HCT116 (cell line): ENCODE measurements at places on chromosomes 1 and 21.

GRCh38 chr21:29914326-29914725 is 25.5 kb downstream of the GRIK1 start:
- DNase-seq, result no peak

- DNase-seq, result no peak
Measured at GRCh38 chr1:182608236-182608635, 4.0 kb upstream of the RGS16 start.

DNA sequence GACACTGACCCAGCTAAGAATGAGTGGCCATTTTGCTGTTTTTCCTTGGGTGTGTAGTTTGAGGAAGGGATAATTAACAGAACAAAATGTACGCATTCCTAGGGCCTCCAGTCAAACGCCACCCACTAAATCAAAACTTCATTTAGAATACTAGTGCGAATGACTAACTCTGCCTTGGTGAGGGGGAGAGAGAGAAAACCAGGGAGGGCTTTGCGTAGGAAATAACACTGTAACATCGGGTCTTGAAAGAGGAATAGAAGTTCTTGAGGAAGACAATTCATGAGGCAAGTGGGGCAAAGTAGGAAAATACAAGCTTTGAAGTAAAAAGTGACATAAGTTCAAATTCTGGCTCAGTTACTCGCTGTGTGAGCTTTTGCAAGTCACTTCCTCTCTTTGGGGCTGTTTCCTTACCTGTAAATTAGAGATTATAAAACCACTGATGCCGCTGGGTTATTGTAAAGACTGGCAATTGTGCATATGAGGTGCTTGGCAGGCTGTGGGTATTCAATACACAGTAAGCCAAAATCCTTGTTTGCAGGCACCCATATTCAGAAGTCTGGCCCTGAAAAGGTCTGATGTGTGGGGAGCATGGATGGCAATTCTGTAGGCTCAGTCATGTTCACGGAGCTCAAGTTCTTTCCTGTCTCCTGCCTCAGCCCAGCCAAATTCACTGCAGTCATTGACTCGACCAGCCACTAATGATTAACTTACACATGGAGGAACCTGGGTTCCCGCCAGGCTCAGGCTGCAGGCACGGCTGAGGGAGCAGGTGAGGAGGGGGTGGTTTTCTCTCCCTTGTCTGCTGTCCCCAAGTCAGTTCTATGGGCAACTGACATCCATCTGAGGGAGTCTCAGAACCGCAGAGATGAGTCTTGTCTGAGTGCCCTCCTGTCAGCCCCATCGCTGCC is 140.3 kb upstream of the CSF3R start:
- DNase-seq, result no peak

DNA sequence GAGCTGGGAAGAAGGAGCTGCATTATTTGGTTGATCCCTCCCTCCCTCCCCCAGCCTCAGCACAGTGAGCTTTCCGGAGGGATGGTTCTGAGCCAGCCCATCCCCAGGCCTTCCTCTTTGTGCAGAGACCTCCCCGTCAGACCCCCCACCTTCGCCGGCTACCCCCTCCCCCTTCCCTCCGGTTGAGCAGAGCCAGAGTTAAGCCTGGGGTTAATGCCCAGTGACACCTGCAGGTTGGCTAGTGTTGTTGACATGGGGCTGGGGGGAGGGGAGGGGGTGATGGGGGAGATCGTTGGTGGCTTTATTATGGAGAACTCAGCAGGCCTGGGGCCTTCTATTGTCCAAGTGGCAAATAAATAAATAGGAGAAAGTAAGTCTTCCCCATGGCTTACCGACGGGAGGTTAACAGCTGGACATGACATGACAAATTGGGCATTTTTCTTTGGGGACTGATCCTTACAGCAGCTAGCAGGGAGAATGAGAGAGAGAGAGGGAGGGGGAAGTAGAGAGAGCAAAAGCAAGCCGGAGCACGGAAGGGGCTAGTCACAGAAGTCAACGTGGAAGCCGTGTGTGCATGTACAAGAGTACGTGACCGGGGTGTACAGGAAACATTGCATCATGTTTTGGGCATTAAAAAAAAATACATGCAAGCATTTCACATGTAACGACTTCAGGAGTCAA is 131.1 kb downstream of the TMEM53 start:
- no peak for DNase-seq

- DNase-seq, result peak; percentile 23
Measured at GRCh38 chr1:88983791-88984559, 8.5 kb downstream of the KYAT3 start.

DNA sequence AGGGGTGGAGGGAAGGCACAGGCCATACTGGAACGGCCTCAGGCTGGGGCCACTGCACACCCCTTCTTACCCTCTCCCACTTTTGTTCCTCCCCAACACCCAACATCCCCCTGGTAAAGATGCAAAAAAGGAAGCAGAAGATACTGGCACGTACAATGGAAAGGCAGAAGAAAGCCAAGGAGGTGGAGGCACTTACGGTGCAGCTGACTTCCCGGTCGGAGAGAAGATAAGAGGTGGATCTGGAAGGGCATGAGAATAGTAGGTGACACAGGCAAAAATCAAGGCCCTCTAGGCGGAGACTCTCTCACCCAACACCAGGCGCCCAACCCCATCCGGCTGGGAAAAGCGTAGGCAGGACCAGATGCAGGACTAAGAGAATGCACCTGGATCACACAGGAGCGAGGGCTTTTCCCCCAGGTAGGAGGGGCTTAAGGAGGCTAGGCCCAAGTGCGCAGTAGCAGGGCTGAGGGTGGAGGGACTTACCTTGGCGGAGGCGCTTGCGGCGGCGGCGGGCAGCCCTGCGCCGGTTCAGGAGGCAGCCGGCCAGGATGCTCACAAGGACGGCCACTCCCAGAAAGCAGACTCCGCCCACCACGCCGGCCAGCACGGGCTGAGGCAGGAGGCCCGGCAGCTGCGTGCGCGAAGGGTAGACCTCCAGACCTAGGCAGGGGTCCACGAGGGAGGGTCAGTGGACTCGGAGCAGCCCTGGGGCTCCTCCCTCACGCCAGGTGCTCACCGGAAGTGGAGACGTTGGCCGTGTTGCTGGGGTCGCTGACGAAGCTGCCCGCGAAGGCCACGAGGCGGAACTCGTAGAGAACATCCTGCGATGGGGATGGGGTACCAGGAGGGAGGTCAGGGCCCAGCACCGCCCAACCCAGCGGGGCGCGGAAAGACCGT is 4.1 kb upstream of the TAGLN2 start:
- DNase-seq, result no peak

GRCh38 chr1:162976628-162977027 is 92.5 kb upstream of the RGS4 start:
- no peak for DNase-seq

- DNase-seq, result no peak
Measured at GRCh38 chr1:232428036-232428645, 201.8 kb downstream of the SIPA1L2 start.

DNA sequence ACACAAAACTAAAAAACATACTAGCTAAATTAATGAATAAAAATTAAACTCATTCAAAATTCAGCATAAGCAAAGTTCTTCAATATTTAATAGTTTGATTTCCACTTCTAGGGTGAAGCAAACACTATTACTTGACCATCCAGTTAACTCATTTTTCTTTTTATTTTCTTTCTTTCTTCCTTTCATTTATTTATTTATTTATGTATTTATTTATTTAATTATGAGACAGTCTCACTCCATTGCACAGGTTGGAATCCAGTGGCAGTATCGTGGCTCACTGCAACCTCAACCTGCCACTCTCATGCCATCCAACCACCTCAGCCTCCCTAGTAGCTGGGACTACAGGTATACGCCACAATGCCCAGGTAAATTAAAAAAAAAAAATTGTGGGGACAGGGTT is 2069.5 kb downstream of the NCAM2 start:
- no peak for DNase-seq

DNA sequence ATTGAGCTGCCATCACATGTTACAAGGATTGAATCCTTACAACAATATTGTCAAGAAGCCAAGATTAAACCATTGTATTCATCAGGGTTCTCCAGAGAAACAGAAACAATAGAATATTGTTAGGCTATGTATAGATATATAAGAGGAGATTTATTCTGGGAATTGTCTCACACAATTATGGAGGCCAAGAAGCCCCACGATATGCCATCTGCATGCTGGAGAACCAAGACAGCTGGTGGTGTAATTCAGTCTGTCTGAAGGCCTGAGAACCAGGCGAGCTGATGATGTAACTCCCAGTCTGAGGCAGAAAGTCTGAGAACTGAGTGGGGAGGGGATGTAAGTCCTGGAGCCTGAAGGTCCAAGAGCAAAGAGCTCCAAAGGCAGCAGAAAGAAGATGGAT is 14.5 kb upstream of the TTF2 start:
- DNase-seq, result no peak

DNA sequence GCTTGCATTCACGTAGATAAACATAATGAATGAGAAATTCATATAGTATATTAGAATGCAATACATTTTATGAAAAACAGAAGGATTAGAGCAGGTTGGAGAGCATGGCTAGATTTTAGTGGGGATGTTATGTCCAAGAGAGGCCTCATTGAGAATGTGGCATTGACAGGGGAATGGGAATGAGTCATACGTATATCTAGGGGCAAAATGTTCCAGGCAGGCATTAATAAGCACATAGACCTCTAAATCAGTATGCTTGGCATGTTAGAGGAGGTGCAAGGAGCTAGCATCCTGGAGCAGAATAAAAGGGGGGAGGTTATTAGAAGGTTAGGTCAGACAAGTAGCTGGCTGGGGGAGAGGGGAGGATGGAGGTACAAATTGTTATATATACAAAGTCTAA is 93.0 kb downstream of the USH2A start:
- DNase-seq, result no peak

DNA sequence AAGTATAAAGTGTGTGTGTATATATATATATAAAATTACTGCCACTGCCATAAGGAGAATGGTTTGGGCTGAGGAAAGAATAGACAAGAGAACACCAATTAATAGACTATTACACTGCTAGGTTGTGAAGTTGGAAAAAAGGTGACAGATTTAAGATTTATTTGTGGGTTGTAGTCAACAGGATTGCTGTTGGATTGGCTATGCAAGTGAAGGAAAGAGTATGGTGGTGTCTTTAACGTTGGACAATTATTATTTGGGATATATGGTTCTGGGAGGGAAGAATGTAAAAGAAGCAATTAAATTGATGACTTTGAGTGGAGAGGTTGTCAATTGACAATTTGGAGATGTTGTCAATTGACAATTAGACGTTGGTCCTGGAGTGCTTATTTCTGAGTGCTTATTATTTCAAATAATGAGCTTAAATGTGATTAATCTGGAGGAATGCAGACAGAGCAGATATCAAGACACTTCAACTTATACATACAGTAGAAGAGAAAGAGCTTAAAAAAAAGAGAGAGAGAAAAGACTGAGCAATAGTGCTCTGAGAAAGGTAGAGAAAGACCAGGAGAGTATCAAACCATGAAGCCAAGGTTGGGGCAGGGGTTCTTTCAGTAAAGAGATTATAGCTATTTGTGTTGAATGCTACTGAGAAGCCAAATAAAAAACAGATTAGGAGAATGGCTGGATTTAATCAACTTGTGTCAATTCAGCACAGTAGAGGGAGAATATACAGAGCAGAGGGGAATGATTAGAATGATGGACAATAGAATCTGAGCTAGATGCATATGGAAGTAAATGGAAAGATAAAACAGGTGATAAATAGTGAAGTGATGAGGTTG is 9.7 kb downstream of the PTGS2 start:
- DNase-seq, result no peak

DNA sequence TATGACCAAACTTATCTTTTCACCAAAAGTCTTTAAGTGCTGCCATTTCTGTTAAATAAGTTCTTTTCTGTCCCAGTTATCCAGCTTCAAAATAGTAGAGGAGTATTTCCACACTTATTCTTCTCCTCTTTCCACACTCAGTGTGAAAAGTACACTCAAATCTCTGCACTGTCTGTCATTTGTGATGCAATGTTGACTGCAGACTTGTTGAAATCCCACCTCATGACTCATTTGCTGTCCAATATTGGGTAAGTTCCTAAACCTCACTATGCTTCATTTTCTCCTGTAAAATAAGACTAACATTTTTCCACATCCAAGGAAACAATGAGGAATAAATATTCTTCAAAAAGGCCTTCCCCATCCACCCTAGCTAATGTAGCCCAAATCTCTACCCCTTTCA is 17.5 kb downstream of the LRRIQ3 start:
- DNase-seq, result no peak

DNA sequence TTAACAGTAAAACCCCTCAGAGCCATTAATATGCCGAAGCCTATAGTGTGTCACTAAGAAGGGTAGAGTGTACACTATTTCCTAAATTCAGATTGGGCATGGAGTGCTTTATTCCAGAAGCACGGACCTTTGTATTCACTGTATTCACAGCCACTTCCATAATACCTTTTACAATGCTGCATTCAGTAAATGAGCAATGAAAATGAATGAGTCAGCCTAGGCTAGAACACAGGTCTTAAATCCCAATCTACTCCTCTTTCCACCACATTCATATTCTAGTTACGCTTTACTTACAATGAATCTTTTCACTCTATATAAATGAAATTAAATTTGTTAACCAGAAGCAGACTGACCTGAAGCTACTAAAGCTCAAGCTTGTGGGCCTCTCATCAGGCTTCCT is 13.0 kb upstream of the GORAB start:
- no peak for DNase-seq

DNA sequence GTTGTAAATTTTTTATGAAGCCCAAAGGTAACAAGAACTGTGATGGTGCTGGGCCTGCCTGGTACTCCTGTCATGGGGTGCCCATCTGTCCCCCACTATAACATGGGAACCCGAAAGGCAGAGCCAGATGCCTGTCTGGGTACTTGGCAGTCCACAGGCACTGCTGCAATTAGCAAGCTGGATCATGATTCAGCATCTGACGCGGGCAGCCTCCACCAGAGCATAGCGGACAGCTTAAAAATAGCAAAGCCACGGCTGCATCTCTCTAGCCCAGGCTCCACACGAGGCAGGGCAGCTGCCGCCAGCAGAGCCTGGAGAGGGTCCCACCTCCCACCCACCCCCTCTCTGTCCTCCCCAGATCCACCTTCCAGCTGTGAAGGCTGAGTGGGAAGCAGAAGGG is 22.9 kb downstream of the SUSD4 start:
- DNase-seq, result no peak

GRCh38 chr1:42940851-42941639 is 17.6 kb downstream of the SLC2A1 start:
- DNase-seq, result peak; percentile 82

GRCh38 chr1:76547916-76548315 is 319.4 kb upstream of the ST6GALNAC5 start:
- no peak for DNase-seq

GRCh38 chr1:18411321-18411720 is 69.4 kb upstream of the KLHDC7A start:
- DNase-seq, result no peak
